BE2C (cell line): ENCODE measurements at places on chromosomes 12 and 14.

DNA sequence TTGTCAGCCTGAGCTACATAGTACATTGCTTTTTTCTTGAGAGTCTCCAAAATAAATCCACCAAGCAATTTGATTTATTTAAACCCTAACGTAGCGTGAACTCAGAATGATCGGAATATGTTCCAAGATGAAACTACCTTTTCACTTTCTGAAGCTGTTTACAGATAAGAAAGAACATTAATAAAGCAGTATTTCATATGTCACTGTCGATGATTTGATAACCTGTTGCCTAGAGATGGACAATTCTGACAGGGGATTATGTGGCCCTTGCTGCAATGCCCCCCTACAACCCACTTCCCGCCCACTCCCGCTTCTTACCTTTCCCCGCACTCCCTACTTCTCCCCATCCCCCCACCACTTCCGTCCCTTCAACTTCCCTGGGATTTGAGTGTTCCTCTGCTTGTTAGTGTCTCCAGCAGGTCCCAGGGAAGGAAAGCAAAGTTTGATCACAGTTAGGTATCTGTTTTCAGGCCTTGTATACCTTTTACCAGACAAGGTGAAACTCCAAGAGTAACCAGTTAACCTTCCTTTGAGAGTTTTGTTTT, 229.2 kb upstream of the HMGA2 start:
- no peak for DNase-seq

DNA sequence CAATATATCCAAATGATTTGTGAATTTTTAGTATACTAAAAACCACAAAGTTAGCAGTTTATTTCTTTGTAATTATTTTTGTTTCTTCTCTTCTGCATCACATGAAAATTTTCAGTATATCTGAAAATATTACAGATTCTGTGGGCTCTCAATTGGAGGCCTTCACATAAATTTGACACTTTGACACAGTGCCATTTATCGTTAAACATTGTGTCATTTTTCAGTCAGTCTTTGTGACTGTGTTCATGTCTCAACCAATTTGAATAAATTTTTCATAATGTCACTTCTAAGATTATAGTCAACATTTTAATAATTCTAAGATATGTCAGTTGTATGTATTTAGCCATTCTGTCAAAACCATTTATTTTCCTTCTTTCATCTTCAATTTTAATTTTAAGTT, 1303.0 kb downstream of the LRFN5 start:
- DNase-seq, result no peak

DNA sequence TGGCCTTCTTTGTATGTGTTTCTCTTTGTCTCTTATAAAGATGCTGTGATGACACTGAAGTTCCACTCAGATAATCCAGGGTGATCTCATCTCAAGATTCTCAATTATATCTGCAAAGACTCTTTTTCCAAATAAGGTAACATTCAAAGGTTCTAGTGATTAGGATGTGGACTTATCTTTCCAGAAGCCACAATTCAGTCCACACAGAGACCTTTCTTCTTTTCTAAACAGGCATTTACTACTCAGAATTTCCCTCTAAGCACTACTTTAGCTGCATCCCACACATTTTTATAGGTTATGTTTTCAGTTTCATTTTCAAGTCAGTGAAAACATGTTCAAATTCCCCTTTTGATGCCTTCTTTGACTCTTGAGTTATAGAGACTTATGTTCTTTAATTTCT, 9.0 kb upstream of the NKX2-1 start:
- no peak for DNase-seq

DNA sequence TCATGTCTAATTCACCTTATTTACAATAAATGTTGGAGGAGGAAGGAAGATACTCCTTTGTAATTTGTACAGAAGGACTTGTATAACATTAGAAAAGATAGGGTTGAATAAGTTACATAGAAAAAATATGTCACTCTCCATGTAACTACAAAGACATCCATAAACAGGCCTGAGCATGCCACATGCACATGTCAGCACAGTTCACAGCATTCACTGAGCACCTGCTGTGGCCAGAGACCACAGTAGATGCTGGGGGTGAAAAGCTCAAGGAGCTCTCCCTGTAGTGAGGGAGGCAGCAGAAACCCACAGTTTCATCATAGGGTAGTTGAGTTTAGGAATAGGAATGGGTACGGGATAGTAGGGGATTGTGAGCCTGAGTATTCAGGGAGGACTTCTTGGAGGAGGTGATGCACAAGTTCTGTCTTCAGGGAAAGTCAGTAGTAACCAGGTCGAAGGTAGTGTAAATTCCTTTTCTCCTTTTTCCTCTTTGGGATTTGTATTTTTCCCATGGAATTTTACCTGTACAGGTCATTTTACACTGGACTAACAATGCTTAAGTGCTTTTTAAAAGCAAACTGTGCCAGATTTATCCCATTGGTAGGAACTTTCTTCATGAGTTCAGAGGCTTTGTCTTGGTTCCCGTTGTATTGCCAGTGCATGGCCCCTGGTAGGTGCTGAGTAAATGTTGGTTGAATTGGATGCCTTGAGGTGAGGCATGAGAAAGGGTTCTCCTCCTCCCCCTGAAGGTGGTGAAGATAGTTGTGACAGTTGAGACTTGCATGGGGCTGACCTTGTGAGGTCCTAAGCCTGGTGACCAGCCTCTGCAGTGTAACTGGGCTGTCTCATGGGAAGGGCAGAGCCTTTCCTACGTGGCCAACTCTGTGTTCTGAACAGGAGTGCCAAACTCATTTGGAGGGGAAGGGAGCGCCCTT, 20.2 kb downstream of the PRKCH start:
- no peak for DNase-seq

DNA sequence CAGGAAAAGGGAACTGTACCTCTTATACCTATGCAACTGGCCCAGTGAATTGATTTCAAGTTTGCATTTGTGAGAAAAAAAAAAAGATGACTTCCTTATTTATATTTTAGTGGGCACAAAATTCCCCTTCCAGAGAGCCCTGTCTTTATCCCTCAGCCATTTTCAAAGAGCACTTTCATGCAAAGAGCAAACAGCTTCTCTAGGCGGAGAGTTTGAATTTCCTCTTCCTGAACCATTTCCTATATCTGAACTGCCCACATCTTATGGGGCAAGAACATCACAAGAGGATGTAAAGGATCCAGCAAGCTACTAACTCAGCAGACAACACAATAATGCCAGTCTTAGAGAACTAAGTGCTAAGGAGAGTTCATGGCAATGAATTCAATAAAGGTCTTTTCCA, 22.3 kb upstream of the PLXNC1 start:
- no peak for DNase-seq

- DNase-seq, result peak; percentile 20
These were observed 27.7 kb upstream of the CALM1 start for GRCh38 chr14:90368946-90369721.

DNA sequence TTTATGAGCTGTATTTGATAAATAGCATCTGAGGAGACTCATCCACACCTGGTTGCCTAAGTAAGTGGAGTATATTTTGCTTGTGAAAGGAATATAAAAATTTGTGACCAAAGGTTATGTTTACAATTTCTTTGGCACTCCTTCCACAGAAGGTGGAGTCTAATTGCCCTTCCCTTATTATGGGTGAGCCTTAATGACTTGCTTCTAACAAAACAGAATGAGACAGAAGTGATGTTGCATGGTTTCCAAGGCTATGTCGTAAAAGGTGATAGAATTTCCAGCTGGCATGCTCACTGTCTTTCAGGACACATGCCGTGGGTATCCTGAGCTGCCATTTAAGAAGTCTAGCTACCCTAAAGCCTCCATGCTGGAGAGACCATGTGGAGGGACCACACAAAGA, 116.8 kb upstream of the ABCD2 start:
- DNase-seq, result no peak

GRCh38 chr12:54829511-54829910, 24.8 kb upstream of the MUCL1 start:
- DNase-seq, result no peak

DNA sequence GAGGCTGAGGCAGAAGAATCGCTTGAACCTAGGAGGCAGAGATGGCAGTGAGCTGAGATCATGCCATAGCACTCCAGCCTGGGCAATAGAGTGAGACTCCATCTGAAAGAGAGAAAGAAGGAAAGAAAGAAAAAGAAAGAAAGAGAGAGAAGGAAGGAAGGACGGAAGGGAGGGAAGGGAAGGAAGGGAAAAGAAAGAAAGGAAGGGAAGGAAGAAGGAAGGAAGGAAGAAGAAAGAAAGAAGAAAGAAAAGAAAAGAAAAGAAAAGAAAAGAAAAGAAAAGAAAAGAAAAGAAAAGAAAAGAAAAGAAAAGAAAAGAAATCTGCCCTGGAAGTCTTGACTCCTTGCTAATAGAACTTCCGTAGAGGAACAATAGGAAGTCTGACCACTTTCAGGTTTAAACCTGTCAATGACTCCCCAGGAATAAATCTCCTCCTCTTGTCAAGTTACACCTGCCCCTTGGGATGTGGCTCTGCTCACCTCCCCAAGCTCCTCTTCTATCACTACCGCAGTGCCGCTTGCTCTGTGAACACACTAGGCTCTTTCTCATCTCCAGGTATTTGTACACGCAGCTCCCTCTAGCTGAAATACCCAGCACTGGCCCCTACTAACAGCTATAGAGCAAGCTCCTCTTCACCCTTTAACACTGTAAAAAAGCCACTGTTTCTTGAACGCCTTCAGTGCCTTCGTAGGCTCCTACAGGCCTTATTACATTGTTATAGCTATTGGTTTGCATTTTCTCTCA, 773.1 kb upstream of the TBX3 start:
- no peak for DNase-seq

DNA sequence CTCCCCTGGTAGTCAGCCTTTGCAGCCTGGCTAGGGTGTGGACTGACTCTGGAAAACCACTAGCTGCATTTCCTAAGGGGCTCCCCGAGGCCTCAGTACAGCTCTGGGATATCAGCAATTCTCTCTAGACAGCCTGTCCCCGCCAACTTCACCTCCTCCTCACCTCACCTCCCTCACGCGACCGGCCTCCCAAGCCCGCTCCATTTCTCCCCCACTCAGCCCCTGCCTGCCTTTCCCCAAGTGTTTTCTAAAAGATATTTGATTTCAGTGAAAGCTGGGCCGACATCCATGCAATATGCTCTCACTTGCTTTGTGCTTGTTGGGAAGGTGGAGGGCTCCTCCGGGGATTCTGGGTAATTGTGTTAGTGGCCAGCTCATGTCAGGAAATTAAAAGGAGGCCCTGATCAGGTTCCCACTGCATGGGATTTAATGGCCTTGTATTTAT, 91.8 kb downstream of the ESRRB start:
- DNase-seq, result no peak

- DNase-seq, result no peak
These were observed 54.4 kb downstream of the ANAPC7 start for GRCh38 chr12:110349096-110349495.

DNA sequence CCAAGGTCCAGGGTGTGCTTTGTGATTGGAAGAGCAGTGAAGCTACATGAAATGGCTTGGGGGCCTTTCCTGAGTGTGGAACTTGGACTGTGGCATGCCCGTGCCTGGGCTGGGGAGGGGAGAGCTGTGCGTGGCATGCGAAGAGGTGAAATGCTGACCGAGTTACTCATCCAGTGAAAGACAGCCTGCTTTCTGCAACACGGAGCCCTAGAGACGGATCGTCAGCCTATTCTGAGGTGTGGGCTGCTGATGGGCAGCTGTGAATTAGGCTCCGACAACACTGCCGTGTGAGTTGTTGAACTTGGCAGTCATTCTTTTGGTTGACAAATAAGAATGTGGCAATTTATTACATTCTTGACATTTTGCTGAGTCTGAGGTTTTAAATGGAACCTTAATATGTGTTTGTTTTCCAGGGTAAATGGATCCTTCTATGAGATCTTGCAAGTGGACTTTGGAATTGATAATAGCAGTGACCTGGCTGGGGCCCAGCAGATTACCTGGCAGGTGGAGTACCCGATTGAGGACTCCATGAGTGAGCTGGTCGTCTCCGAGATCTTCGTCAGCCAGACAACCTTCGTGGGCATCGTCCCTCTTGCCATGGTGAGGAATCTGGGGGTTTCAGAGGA, 453.9 kb downstream of the AACS start:
- DNase-seq, result no peak

GRCh38 chr12:25005376-25005775, 56.5 kb upstream of the BCAT1 start:
- no peak for DNase-seq

DNA sequence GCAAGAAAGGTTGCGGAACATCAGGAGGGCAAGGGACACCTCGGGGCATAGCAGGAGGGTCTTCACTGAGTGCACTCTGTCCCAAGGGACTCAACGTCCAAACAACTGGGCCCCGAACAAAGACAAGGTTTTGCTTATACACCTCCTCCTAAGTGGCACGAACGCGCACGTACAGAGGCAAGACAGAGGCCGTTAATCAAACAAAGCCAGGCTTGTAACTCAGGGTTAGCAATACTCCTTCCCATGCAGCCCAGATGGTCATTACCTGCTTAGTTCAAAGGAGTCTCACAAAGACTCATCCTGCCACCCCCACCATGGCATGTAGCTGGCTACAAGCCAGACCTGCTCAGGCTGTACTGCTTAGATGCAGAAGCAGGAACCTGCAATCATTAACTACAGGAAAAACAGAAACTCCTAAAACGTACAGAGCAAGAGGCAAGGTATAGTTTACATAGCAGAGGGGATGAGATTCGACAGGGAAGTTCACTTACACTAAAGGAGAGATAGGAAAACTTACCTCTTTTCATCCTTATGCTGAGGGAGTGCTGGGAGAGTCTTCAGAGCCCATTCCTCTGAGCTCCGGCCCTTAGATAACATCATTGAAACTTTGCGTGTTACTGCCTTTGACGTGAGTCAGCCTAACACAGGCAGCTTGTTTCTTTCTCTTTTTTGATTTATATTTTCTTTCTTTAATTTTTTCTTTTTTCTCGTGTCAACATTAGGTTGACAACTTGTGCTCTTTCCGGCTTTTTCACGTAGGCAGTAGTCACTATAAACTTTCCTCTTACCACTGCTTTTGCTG, 1319.1 kb downstream of the TMEM121 start:
- peak; percentile 6 for DNase-seq

DNA sequence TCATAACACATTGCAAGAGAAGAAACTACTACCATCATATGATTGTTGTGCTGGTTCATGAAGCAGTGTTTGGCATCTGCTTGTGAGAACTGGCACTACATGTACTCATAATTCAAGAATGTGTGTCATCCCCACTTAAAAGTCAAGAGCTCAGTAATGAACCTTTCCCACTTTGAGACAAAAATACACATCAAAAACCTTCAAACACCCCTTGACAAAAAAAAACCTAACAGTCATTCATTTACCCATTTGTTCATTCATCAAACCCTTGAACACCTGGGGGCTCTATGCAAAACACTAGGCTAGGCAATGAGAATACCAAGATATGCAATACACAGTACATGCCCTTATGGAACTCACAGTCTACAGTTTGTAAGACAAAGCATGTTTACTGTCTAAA, 40.0 kb downstream of the KIF21A start:
- no peak for DNase-seq

DNA sequence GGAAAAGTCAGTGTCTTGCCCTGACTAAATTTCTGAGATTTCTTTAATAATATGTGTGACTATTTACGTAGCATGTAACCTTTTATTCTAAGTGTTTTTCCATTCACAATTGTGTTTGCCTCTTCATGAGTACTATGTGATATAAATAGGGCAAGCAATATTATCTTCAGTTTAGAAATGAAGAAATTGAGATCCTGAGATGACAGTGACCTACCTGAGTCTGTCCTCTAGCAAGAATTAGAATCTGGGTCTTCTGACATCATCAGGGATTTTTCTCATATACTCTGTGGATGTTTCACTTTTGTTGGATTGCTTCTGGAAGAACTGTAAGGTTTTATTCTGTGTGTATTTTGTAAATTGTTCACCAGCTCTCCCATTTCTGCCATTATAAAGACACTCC, 35.0 kb downstream of the TMTC2 start:
- DNase-seq, result no peak

- no peak for DNase-seq
These were observed 182.2 kb downstream of the CCDC59 start for GRCh38 chr12:82176026-82176425.
